ENCODE measurements at places on chromosomes 7 and 10.
A peak's percentile ranks its signal among the peaks of the same experiment; 100 is the strongest.

- no peak for DNase-seq
These were observed 179.8 kb upstream of the CSTF2T start for GRCh38 chr10:51879238-51879637.

GRCh38 chr7:140053812-140054539, 8.8 kb downstream of the PARP12 start:
- DNase-seq: no peak

GRCh38 chr10:13719425-13719824, 132.7 kb downstream of the PRPF18 start:
- DNase-seq: no peak

DNA sequence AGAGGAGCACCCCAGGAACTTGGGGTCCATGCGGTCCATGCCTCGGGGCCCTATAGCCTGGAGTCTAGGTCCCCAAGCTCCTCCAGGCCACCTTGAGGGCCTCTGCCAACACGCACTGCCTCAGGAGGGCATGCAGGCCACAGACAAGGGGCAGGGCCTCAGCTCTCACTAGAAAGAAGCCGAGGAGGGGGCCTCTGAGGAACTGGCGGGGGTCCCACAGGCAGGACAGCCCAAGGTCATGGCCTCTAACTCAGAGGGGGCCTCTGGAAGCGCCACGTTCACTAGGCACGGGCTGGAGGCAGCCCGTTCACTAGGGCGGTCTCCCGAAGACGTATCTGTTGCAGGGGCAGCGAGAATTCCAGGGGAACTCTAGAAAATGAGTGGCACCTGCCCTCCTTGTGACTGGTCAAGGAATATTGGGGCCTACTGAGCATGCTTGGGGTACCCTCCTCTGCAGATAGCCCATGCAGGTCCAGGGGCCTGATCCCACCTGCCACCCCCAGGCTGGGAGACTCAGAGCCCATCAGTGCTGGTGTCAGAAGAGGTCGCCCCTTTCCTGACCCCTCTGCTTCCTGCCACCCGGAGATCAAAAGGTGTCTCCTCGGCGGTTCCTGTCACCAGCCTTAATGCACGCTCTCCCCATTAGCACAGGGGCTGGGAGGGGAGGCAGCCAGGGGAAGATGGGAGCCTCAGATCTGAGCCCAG, 86.7 kb upstream of the RET start:
- DNase-seq: peak; percentile 42

DNA sequence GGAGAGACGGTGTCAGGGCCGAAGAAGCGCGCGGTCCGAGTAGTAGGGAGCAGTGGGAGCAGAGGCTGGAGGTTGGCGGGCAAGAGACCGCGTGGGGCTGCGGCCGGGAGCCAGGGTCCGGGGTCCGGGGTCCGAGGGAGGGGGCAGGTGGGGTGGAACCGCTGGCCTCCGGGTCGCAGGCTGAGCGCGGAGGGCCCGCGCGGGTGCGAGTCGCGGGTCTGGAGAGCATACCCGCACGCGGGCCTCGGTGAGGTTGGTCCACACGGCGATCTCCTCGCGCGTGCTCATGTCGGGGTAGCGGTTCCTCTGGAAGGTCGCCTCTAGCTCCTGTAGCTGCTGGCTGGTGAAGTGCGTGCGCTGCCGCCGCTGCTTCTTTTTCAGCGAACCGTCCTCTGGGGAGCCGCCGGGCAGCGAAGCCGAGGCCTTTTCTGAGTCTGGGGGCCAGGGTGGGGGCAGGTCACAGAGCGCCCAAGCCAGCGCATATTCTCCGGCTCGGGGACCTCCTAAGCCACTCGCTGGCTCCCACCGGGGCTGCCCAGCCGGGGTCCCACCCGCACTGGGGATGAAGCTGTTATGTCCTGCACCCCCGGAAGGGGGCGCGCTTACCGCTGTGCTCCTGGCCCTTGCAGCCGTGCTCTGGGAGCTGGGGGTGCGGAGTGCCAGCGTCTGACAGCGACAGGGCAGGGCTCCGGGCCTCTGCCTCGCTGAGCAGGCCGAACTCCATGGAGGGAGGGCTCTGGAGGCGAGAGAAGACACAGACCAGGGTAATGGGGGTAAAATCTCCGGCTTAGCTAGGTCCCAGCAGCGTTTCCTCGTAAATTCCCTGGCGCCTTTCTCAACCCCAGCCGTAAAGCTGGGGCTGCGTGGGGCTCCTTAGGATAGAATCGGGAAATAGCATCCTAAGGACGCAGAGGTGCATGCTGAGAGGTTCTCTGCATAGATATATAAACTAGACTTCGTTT, 5.5 kb downstream of the ELOVL3 start:
- peak; percentile 60 for DNase-seq

GRCh38 chr7:7554021-7554432, 12.7 kb upstream of the MIOS start:
- no peak for DNase-seq

- no peak for DNase-seq
These were observed 71.9 kb upstream of the DUSP5 start for GRCh38 chr10:110425684-110426293.

DNA sequence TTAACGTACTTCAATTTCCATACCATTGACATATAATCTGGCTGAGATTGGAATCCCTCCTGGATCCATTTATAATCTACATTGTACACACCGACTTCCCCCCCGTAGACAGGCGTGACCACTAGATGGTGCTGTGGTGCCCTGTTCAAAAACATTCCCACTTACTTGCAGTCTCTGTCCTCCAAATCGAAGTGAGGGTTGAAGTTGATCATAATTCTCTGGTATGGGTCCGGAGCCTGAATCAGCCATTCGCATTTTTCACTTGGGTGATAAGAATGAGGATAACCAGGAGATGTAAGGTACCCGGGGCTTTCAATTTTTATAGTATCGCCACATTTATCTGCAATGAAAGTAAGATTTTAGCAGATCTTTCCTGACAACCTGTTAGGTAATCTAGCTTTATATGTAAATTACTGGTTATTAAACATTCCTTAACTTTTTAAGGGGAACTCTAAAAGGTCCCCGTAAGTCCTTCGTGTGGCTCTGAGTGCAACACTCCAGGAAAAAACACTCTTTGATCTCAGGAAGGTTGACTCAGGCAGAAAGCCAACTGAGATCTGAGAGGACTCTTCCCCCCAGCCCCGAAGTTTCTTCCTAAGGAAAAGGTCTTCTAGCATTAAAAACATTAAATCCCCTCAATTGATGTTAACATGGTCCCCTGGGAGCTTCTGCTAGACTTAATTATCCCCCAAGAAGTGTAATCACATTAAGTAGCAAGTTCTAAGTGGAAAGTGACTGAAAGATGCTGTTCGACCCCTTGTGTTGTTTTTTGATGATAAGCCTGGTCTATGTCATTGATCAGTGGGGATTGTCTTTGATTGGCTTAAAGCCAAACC, 3.7 kb downstream of the NRP1 start:
- DNase-seq: peak; percentile 93

DNA sequence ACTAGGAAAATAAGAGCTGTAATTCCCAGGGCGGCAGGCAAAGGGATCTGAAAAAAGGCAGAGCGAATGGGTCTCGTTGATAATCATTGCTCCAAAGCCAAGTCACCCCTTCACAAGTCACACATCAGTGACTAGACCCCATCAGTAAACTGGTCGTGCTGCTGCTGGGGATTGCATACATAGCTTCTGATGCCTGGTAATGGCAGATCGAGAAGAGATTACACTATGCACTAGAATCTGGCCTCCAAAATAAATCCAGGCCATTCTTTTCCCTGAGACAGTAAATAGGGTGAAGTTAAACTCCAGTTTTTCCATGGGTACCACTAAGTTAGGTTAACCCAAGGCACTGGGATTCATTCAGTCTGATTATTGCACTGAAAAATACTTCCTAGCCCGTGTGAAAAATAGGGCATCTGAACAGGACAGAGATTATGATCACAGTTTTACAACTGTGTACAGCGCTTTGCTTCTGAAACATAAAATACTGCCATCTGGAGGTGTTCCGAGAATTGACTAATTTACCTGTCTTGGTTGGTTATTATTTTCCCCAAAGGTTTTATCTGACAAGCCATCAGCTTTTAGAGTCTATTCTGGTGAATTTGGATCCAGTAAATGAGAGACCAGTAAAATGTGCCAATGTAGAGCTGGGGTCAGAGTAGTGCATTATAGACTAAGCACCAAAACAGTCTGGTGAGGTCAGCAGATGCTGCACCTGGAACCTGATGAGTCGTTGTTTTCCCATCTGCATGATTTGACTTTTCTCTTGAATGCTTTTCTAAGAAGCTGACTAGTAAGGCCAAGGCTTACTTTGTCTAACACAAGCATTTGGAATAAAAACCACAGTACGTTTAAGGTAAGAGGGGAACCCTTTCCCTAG, 82.9 kb upstream of the AFAP1L2 start:
- DNase-seq: no peak

- peak; percentile 14 for DNase-seq
These were observed 26.9 kb downstream of the ENKUR start for GRCh38 chr10:24988831-24989640.

All from nephron progenitor cell (in vitro differentiated cells).